Heart right ventricle (tissue), 16 donors: ENCODE measurements at places on chromosomes 1 and 21. TPM values are rescaled to one million over a fixed set of nuclear protein-coding genes. Genes with fewer than 3 reads are reported as not detected.
A peak's percentile ranks its signal among the peaks of the same experiment; 100 is the strongest.

Gene LCE1F
- not detected for polyA plus RNA-seq

Gene ADAM30
- not detected for polyA plus RNA-seq

DNA sequence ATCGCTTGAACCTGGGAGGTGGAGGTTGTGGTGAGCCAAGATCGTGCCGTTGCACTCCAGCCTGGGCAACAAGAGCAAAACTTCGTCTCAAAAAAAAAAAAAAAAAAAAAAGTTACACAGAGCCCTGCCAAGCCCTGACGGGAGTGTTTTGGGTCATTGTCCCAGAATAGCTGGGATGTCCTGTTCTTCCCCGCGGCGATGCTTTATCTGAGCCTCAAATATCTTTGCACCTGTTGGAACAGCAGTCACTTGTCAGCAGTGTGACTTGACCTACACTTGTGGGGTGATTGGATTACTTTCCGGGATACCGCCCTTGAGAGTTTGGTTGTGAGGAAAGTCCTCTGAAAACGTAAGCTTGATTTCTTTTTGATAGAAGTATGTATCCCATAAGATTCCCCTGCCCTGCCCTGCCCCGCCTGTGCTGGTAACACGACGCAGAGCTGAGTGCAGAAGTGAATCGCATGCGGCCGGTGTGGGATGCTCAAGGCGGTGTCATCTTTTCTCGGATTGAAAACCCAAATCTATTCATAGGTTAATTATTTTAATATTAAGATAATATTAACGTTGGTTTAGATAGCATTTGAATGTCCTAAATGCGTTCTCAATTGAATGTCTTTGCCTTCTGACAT lies 50.9 kb downstream of the PCNT start:
- no peaks in the 10 kb centered on the region for H3K27me3 ChIP-seq
- H3K4me3 ChIP-seq, result no peak overlapping the region
- DNase-seq, result peak; percentile 22
- no peaks in the 10 kb centered on the region for H3K4me1 ChIP-seq
- no peaks in the 10 kb centered on the region for H3K36me3 ChIP-seq
- H3K27ac ChIP-seq, result peak overlapping the region; percentile 8

DNA sequence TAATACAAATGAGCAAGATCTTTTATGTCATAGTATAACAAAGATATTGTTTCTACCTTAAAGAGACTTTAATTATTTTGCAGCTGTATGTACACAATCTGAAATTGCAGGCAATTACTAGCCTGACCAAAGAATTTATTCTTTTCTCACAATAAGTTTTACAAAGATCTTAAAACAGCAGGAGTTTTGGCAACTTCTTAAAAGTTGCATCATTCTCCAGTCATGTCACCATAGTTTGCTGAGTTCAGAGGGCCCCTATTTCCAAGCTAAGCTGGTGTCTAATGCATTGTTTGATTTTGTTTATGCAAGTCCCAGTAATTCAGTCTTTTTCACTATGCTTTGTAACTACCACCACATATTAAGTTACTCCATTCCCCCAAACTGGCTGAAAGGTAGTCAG lies 114.8 kb downstream of the DNAH14 start:
- H3K27me3 ChIP-seq, result no peaks in the 10 kb centered on the region
- H3K4me1 ChIP-seq, result no peaks in the 10 kb centered on the region
- H3K4me3 ChIP-seq, result no peak overlapping the region
- H3K27ac ChIP-seq, result no peak overlapping the region
- no peaks in the 10 kb centered on the region for H3K36me3 ChIP-seq
- no peak for DNase-seq

DNA sequence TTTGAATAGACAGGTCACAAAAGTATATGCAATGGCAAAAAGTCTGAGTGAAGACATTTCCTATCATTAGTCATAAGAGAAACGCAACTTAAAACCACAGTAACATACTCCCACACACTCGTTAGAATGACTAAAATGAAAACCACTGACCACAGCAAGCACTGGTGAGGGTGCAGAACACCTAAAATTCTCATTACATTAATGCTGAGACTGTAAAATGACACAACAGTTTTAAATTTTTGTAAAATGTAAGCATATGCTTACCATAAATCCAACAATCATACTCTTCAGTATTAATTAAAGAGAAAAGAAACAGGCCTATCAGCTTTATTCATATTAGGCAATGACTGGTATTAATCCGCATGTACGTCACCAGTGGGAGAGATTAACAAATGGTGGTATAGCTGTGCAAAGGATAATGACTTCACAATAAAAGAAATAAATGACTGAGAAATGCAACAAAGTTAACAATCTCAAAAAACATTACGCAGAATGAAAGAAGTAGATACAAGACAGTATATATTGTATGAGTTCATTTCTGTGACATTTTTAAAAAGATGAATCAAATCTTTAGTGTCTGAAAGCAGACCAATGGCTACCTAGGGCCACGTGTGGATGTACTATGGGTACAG lies 253.5 kb downstream of the AKT3 start:
- H3K27me3 ChIP-seq, result no peaks in the 10 kb centered on the region
- no peaks in the 10 kb centered on the region for H3K4me1 ChIP-seq
- no peaks in the 10 kb centered on the region for H3K36me3 ChIP-seq
- no peak overlapping the region for H3K27ac ChIP-seq
- no peak overlapping the region for H3K4me3 ChIP-seq
- DNase-seq, result no peak

Gene ATXN7L2
- 3.2 TPM for polyA plus RNA-seq

GRCh38 chr1:12552951-12553921 lies 64.8 kb downstream of the DHRS3 start:
- no peaks in the 10 kb centered on the region for H3K27me3 ChIP-seq
- no peak for DNase-seq
- peak overlapping the region; percentile 89 for H3K27ac ChIP-seq
- H3K4me1 ChIP-seq, result peaks cover 72% of the 10 kb centered on the region
- H3K36me3 ChIP-seq, result no peaks in the 10 kb centered on the region
- no peak overlapping the region for H3K4me3 ChIP-seq

Gene NKAIN1
- polyA plus RNA-seq, result 0.07 TPM

- no peaks in the 10 kb centered on the region for H3K27me3 ChIP-seq
- DNase-seq, result no peak
- no peak overlapping the region for H3K27ac ChIP-seq
- peaks cover 6% of the 10 kb centered on the region for H3K4me1 ChIP-seq
- peaks cover 39% of the 10 kb centered on the region for H3K36me3 ChIP-seq
Observed at GRCh38 chr21:36032647-36033406, 27.5 kb downstream of the SETD4 start.

Gene RASAL2
- 9.1 TPM for polyA plus RNA-seq

DNA sequence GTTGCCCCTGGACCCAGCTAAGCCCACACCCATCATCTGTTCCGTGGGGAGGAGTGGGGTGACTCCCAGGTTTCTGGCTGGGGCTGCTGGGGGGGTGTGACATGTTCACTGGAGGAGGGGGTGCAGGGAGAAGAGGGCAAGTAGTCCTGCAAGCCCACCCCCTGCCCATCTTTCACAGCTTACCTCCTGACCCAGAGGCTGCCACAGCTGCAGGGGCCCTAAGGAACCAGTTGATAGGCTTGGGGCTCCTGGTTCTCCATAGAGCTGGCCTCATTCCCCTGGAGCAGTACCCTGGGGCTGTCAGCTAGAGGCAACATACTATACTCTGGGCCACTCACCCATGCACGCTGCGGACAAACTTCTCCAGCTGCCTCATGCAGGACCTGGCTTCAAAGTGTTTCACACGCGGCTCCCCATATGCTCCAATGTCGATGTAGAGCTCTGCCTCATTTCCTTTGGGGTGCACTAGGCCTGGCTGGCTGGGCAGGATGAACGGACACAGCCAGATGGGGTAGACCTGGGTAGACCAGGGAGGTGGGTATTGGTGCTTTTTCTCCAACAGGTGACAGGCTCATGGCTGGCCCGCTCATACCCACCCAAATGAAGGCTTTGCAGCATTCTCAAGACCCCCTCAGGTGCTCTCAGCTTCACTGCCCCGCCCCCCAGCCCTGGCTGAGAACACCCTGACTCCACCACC lies 33.8 kb downstream of the DHCR24 start:
- no peaks in the 10 kb centered on the region for H3K27me3 ChIP-seq
- peaks cover 8% of the 10 kb centered on the region for H3K4me1 ChIP-seq
- no peak overlapping the region for H3K27ac ChIP-seq
- no peak overlapping the region for H3K4me3 ChIP-seq
- no peak for DNase-seq

DNA sequence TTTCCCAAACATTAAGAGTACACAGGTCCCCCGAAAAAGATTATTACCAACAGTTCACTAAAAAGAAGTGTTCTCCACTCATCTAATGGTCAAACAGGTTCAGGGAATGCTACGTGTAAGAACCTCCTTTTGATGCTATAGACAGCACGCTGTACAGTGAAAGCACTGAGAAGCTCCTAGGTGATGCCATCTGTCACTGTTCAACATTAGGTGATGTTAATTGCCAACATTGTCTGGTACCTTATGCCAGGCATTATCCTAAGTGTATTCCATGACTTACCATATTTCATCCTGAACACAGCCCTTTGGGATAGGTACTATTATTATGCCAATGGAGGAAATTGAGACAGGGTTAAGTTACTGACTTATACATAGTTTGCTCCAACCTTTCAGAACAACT lies 82.1 kb downstream of the DAB1 start:
- no peak overlapping the region for H3K27ac ChIP-seq
- no peaks in the 10 kb centered on the region for H3K36me3 ChIP-seq
- DNase-seq, result no peak
- H3K4me3 ChIP-seq, result no peak overlapping the region
- H3K4me1 ChIP-seq, result peaks cover 4% of the 10 kb centered on the region
- no peaks in the 10 kb centered on the region for H3K27me3 ChIP-seq

- no peaks in the 10 kb centered on the region for H3K27me3 ChIP-seq
- H3K4me3 ChIP-seq, result no peak overlapping the region
- DNase-seq, result no peak
Observed at GRCh38 chr1:7690496-7691182, 80.5 kb upstream of the VAMP3 start.
